A549 treated with AZD2906 at 1 μM for 4 hours (cell line): ENCODE measurements at places on chromosomes 7 and 10. TPM values are rescaled to one million over a fixed set of nuclear protein-coding genes. Genes with fewer than 3 reads are reported as not detected.

Gene MACROH2A2
- total RNA-seq, result 23.6 to 28.1 TPM (median 26.2 TPM) in 5 replicates

Gene ELMO1
- 3.0 to 3.9 TPM (median 3.4 TPM) in 5 replicates for total RNA-seq

Gene BAIAP2L1
- 37.8 to 39.3 TPM (median 38.3 TPM) in 5 replicates for total RNA-seq

Gene DBNL
- total RNA-seq, result 66.0 to 71.9 TPM (median 71.2 TPM) in 5 replicates

Gene TUBB8
- total RNA-seq, result 0.05 to 0.12 TPM (median 0.07 TPM) in 3 of 5 replicates, not detected in the others

Gene ZNF487
- total RNA-seq, result 6.7 to 7.7 TPM (median 7.0 TPM) in 5 replicates

Gene LDB3
- total RNA-seq, result 0.08 to 0.24 TPM (median 0.16 TPM) in 5 replicates

Gene HOXA3
- 3.7 to 5.6 TPM (median 4.7 TPM) in 5 replicates for total RNA-seq

Gene TET1
- total RNA-seq, result 0.37 to 0.68 TPM (median 0.54 TPM) in 5 replicates

Gene MRPS17
- total RNA-seq, result 24.1 to 28.1 TPM (median 25.8 TPM) in 5 replicates

Gene FAM241B
- 15.8 to 18.1 TPM (median 17.1 TPM) in 5 replicates for total RNA-seq

Gene FAM25A
- total RNA-seq, result not detected in 5 replicates

Gene LIPF
- not detected in 5 replicates for total RNA-seq

Gene SYT15
- 1.9 to 3.0 TPM (median 2.1 TPM) in 5 replicates for total RNA-seq

Gene KIF20B
- 11.5 to 17.0 TPM (median 13.5 TPM) in 5 replicates for total RNA-seq

Gene ANKRD1
- total RNA-seq, result 29.0 to 52.3 TPM (median 41.3 TPM) in 5 replicates

Gene ASZ1
- total RNA-seq, result not detected in 5 replicates

Gene CYP3A4
- 0.06 to 0.10 TPM (median 0.10 TPM) in 4 of 5 replicates, not detected in the other for total RNA-seq

Gene TLX1
- not detected in 5 replicates for total RNA-seq

Gene TRUB1
- total RNA-seq, result 12.6 to 14.7 TPM (median 14.3 TPM) in 5 replicates

Gene TMEM139
- total RNA-seq, result 0.66 to 1.2 TPM (median 1.2 TPM) in 5 replicates

Gene BLNK
- 0.06 TPM in 1 of 5 replicates, not detected in the others for total RNA-seq

Gene TNKS2
- total RNA-seq, result 16.1 to 21.5 TPM (median 20.0 TPM) in 5 replicates

Gene COL13A1
- 0.17 to 0.32 TPM (median 0.29 TPM) in 5 replicates for total RNA-seq

Gene ASAH2B
- total RNA-seq, result 3.5 to 4.8 TPM (median 3.8 TPM) in 5 replicates

Gene WIPF3
- 0.41 to 0.56 TPM (median 0.48 TPM) in 5 replicates for total RNA-seq

Gene OR2A42
- total RNA-seq, result not detected in 5 replicates

Gene CALY
- total RNA-seq, result 0.07 to 0.78 TPM (median 0.63 TPM) in 5 replicates

Gene JMJD1C
- total RNA-seq, result 15.5 to 22.6 TPM (median 17.6 TPM) in 5 replicates

Gene KLF14
- total RNA-seq, result 0.03 to 0.07 TPM (median 0.05 TPM) in 4 of 5 replicates, not detected in the other

Gene MAP3K8
- 8.7 to 12.3 TPM (median 11.5 TPM) in 5 replicates for total RNA-seq

Gene PRPS1L1
- total RNA-seq, result not detected in 5 replicates

Gene MRPS16
- total RNA-seq, result 120 to 187 TPM (median 177 TPM) in 5 replicates
